Body of pancreas (tissue), 4 donors: ENCODE measurements at places on chromosomes 12 and 14.

GRCh38 chr12:92462049-92462448 is 240.7 kb upstream of the PLEKHG7 start:
- no peak for DNase-seq

DNA sequence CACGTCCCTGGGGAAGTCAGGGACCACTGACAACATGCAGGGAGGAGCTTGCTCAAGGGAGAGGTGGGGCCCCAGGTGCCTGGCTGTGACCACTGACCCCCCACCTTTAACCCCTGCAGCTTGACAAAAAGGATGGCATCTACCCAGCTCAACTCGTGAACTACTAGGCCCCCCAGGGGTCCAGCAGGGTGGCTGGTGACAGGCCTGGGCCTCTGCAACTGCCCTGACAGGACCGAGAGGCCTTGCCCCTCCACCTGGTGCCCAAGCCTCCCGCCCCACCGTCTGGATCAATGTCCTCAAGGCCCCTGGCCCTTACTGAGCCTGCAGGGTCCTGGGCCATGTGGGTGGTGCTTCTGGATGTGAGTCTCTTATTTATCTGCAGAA is 26.3 kb downstream of the HIP1R start:
- DNase-seq, result no peak

DNA sequence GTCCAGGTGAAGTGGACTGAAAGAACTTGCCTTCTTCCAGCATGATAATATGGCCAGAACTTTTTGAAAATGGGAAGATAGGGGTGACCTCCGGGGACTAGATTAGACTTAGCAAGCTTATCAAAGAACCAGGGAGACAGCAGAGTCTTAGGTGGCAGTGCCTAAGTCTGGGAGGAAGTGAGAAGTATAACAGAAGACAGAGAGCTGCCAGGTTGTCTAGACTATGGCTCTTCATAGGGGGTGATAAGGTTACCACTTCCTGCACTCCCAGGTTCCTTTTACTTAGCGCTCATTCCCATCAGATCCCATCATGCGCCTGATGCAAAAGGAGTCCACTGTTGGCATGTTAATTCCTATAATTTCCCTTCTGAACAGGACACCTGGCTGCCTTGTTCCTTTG is 69.9 kb downstream of the PLXNC1 start:
- DNase-seq, result no peak

GRCh38 chr14:64196814-64197411 is 97.3 kb downstream of the ESR2 start:
- DNase-seq, result peak; percentile 56

GRCh38 chr12:79920421-79921238 is 14.3 kb downstream of the PPP1R12A start:
- DNase-seq, result no peak

- DNase-seq, result no peak
Measured at GRCh38 chr14:62866376-62866775, 178.9 kb downstream of the KCNH5 start.

DNA sequence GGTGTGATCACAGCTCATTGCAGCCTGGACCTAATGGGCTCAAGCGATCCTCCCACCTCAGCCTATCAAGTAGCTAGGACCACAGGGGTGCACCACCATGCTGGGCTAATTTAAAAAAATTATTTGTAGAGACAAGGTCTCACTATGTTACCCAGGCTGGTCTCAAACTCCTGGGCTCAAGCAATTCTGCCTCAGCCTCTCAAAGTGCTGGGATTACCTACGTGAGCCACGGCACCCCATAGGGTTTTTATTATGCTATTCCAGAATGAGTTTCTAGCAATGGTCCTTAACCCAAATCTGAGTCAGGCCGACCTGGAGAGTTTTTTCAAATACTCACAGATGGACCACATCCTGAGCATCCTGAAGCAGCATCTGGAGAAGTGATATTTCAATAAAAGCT is 159.8 kb downstream of the CPNE8 start:
- DNase-seq, result no peak

DNA sequence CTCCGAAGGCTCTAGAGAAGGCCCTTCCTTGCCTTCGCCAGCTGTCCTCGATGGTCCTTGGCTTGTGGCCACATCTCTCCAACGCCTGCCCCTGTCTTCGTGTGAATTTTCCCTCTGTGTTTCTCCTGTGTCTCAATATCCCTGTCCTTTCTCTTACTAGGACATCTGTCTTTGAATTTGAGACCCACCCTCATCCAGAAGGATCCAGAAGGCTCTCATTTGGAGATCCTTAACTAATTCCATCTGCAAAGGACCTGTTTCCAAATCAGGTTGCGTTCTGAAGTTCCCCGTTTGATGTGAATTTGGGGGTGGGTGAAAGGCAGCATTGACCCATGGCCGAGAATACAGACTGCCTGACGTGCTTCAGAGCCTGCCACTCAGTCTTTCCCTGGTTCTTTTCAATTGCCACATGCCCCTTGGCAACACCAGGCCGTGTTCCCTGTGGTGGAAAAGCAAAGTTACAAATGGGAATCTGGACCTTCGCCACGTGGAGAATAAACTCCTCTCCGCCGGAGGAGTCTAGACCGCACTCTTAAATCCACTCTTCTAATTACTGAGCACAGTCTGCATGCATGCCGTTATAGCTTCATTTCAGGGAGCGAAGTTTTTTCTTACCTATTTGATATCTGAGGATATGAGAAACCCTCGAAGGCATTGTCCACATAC is 158.8 kb downstream of the TMEM132C start:
- no peak for DNase-seq

DNA sequence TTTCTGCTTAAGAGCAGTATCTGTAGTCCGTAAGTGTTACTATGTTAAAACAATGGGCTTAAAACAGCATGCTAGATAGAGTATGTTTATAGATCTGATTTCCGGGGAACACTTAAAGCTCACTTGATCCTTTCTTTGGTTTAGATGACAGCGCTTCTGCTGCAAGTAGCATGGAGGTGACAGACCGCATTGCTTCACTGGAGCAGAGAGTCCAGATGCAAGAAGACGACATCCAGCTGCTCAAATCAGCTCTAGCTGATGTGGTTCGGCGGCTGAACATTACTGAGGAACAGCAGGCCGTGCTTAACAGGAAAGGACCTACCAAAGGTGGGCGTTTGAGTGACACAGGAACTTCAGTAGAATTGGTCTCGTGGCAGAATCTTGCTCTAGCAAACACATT is 57.5 kb downstream of the EML1 start:
- no peak for DNase-seq

DNA sequence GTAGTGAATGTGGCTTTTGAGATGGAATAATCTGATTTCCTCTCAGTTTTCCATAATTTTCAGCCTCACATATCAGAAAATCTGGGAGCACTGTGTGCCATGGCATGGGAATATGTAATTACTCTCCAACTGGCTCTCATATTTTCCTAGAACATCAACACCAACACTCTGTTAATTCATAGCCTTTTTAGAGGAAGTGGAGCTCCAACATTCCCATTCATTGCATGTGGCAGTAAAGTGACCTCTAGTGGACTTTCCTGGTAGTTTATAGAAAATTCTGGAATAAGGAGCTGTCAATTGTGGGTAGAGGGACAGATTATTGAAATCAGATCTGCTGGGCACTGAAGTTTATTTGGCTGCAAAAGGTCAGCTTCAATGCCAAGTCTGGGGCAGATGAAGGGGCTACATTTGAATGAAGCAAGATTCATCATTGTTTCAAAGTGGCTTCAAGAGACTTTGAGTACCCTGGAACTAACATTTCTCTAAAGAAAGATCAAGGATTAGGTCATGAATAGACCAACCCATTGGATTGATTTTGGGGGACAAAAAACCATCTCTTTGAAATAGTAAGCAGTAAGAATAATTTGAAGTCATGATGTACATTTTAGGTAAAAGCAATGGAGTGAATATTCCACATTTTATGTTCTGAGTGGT is 23.6 kb upstream of the USP44 start:
- no peak for DNase-seq

DNA sequence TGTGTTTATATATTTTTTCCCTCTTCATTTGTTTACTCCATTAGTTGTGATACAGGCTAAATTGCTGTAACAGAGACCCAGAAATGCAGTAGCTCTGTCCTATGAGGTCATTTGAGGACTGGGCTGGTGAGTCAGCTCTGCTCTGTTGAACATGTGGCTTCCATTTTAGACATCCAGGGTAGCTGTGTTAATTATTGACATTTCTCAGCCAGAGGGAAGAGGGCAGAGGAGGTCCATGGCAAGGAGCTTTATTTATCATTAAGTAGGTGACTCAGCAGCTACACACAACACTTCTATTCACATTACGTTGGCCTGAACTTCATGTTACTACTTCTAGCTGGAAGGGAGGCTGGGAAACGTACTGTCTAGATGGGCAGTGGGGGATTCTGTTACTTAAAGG is 85.4 kb downstream of the PTCSC3 start:
- peak; percentile 82 for DNase-seq

DNA sequence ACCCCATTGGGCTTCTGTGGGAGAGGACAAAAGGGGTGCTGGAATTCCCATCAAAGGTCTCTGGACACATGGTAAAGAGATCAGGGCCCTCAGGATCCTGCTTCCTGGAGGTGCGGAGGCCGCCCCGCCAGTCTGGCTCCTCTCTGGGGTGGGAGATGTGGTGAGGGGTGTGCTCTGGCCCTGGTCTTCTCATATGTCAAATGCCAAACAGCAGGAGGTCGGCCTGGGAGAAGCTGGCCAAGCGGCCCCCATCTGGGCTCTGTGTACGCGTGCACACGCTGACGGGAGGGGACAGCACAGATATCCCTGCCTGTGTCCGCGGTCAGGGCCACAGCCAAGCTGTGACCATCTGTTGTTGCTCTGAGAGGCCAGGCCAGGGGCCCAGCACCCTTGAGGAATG is 14.1 kb downstream of the FIGNL2 start:
- no peak for DNase-seq

- DNase-seq, result peak; percentile 92
Measured at GRCh38 chr14:58298477-58299400, at the start of gene ARID4A. Gene ARID4A (plus strand): TSS chr14:58298555. CDS start chr14:58299855, 1,300 bp downstream.

- no peak for DNase-seq
Measured at GRCh38 chr12:2023365-2023764, 19.1 kb upstream of the DCP1B start.

- DNase-seq, result no peak
Measured at GRCh38 chr14:28762955-28763326, 3.6 kb upstream of the FOXG1 start.

DNA sequence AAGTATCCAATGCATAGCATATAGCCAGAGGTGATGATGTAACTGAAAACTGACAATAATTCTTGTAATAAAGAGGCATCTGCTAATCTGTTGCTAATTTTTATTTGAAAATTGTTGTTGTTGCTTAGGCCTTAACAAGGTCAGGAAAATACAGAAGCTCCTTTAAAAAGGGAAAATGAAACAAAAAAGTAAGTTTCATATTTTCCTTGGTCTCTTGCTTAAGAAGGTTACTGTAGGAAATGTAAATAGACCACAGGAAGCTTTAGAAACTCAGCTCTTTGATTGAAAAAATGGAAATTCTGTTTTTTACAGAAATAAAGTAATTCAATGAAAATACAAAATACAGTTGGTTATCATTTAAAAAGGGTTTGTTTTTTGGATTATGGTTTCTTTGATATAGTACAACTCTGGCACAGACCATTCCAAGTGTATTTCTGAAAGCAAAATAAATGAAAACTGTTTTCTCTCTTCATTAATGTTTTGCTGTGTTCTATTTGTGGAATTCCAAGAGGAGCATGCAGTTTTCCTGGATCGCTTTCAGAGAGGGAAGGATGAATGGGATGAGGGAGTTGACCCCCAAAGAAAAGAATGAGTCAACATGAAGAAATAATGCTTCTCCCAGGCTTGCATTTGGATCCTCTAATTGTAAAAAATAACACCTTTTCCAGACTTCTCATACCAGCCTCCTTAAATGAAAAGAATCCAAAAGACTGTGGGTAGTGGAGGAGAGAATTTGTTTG is 398.0 kb upstream of the FAR2 start:
- no peak for DNase-seq

- DNase-seq, result no peak
Measured at GRCh38 chr12:2737656-2738241, 57.0 kb upstream of the FKBP4 start.

DNA sequence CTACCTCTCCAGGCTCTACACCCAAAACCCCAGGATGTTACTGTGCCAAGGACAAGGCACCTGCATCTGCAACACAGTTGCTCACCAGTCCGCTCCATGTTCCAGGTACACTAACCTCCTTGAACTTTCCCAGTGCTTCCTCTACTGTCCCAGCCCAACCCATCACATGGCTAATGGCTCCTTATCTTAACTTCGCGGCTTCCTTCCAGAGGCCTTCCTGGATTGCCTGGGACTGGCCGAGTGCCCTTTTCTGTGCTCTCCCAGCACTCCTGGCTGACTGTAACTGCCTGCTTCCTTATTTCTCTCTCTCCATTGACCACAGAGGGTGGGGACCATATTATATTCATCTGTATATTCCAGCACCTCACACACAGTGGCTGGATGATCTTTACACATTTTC is 20.9 kb downstream of the POMT2 start:
- DNase-seq, result no peak

DNA sequence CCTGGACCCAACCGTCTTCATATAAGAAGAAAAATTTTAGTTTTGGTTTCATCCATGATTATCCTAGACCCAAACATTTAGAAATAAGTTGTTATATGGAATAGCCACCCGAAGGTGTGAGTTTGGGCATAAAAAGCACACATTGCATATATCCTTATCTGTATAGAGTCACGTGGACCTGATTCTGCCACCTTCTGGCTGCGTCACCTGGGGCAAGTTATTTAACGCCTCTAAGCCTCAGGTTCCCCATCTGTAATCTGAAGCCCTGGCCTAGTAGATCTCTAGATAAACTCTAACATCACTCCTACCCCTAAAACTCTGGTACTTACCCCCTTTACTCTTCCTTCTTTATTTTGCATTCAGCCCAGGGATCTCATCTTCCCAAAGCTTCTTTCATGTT is 14.3 kb upstream of the KRT5 start:
- DNase-seq, result no peak

- no peak for DNase-seq
Measured at GRCh38 chr12:102976609-102977280, 19.3 kb downstream of the ASCL1 start.

- DNase-seq, result no peak
Measured at GRCh38 chr14:105420101-105420973, 710 bp downstream of the MTA1 start.

GRCh38 chr14:29240066-29240465 is 473.5 kb downstream of the FOXG1 start:
- DNase-seq, result no peak

DNA sequence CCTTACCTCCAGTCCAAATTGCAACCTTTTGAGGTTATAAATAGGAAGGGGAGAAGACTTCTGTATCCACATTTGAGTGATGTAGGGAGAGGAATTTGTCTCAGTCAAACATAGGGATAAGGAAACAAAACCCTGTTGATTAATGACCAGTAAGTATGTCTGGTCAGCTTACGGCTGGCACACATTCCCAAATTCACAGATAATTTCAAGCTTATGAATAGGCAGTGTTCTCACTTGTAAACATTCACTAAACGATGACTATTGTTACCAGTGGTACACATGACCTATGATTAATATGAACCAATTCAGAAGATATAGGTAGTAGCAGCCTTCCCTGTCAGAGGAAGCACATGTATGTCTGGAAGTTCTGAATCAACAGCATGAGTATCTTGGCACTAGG is 33.0 kb upstream of the SLC5A8 start:
- DNase-seq, result no peak

GRCh38 chr12:88764781-88765480 is 184.7 kb upstream of the KITLG start:
- no peak for DNase-seq
